ENCODE measurements at places on chromosomes 11 and 22. TPM values are rescaled to one million over a fixed set of nuclear protein-coding genes. Genes with fewer than 3 reads are reported as not detected.

Gene P4HA3
- total RNA-seq = 0.81 TPM

Gene TRIM48
- total RNA-seq = not detected

Gene APOBEC3C
- 18.5 TPM for total RNA-seq

Gene ILK
- 184 TPM for total RNA-seq

Gene PANX3
- not detected for total RNA-seq

Gene NNMT
- 1,529 TPM for total RNA-seq

Gene LUZP2
- 0.75 TPM for total RNA-seq

Gene ST13
- 159 TPM for total RNA-seq

Gene SYCE3
- total RNA-seq = 1.0 TPM

Gene OR6A2
- total RNA-seq = 0.07 TPM

DNA sequence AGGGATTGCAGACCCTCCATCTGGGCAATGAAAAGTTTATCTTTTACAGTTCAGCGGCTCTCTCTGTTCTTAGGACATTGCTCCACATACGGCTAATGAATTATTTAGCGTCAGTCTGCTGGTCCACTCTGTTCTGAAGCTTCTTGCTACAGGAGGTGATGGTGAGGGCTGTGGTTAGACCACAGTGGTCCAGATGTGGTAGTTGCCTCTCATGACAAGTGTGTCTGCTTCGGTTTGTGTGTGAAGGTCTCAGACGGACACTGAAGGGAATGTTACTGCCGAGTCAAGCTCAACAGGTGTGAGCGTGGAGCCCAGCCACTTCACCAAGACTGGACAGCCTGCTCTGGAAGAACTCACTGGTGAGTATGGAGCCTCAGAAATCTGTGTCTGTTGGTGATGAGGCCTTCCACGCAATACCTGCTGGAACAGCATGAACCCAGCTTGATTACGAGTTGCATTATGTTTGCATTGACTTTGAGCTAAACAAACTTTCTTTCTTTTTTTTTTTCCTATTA lies 220.8 kb downstream of the DBX1 start:
- no peak for DNase-seq

- no peak for DNase-seq
These were observed 39.3 kb upstream of the ZC3H12C start for GRCh38 chr11:110053848-110054414.

- no peak for DNase-seq
These were observed 420.4 kb upstream of the CCDC90B start for GRCh38 chr11:83706566-83706965.

DNA sequence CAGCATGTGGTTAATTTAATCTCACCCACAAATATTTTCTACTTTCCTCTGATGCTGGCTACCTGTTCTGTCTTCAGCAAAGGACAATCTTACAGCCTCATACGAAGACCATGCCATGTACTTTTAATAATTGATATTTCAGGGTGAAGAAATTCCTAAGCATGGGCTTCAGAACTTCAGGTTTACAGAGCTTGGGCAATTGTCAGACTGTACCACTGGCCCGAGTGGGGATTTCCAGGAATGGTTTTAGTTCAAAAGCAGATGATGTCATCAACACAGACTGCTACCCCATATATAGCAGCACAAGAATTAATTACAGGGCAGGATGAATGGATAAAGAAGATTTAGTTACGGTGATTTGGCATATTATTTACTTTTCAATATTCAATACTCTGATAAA lies 171.8 kb downstream of the ETS1 start:
- no peak for DNase-seq

DNA sequence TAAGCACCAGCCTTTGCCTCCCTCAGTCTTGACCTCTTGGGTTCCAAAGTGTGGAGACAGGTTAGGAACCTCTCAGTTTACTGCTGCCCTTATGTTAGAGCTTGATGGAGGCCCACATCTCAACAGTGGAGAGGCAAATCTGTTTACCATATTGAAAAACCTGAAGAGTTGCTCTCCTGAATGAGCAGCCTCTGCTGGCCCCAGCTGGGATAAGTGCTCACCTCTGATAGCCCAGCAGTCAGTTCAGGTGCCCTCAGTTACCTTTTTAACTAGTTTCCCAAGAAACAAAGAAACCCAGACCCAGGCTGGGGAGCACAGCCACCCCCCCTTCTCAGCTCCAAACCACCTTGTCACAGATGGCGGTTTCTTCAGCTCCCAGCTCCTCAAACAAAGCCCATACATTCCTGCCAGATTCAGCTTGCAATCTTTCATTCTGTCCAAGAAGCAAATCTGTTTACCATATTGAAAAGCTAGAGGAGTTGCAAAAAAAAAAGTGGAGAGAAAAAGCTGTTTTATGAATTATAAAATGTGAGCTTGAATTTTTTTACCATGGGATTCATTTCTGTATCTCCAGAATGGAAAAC lies 57.2 kb downstream of the PPFIBP2 start:
- DNase-seq = no peak

GRCh38 chr11:131749101-131749500 lies 378.7 kb downstream of the NTM start:
- DNase-seq = no peak

DNA sequence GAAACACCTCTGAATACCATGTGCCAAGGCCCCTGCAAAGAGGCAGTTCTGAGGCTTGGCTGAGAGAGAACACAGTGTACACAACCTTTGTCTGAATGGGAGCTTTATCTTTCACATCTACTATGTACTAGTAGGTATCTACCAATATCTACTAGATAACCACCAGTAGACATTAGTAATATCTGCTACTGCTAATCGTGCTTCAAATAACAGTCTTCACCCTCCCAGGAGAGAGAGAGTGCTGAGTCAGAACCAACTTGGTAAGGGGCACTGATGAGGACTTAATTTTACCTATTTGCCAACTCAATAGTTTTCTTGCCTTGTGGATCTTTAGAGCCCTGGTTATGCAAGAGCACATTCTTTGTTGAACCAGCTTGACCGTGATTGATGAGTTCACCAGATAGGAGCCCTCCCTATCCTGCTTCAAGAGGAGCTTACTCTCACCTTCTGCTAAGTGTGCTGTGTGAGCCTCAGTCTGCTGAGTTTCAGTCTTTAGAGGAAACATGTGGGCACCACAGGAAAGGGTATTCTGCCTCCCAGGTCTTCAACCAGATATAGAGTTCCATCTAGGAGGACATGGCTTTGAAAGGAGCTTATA lies 967.5 kb downstream of the NTM start:
- no peak for DNase-seq

DNA sequence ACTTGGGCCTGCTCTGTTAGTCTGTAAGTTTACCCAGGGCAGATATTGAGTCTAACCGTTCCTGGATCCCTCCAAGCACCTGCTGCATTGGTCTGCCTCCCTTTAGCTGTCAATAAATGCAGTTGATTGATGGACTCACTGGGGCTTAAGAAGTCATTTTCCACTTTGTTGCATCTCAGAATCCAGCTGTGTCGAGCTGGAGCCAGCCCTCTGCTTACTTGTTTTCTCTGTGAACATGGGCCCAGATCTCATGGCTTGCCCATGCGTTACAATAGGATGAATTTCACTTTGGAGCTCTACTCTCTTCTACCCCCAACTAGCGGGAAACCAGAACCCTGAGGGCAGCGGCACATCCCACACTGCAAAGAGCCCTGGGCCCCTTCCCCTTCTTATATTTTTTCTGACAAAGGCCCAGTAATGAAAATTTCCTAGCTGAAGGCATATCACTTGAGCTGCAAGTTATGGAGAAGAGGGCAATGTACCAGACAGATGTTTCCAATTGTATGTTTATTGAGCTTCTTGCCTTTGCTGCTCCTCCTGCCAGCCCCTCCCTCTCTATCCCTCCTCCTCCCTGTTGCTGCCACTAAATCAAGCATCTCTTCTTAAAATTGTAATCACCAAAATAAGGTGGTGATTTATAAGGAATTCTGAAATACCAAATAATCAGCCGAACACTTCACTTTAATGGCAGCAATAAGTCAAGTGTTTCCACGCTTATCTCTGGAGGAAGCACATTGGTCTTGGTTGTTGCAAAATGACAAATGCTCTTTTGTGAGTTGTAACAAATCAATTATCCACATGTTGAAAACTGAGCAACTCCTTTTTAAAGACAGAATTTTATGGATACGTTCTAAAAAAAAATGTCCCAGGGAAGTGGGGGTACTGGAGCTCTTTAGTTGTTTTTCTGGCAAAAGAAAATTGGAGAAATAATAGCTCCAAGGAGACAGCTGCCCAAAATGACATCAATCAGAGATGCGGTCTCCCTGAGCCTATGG lies 212.3 kb upstream of the ZBED5 start:
- no peak for DNase-seq

- DNase-seq = no peak
These were observed 42.1 kb downstream of the PACSIN2 start for GRCh38 chr22:42972649-42973535.

GRCh38 chr11:45666648-45667642 lies 1.5 kb upstream of the CHST1 start:
- no peak for DNase-seq

DNA sequence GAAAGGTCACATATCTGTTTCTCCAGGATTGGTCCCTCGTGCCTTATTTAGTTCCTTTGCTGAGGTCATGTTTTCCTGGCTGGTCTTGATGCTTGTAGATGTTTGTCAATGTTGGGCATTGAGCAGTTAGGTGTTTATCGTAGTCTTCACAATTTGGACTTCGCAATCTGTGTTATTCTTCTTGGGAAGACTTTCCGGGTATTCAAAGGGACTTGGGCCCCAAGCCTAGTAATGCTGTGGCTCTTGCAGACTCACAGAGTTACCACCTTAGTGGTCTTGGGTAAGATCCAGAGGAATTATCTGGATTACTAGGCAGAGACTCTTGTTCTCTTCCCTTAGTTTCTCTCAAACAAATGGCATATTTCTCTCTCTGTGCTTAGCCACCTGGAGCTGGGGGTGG lies 223.5 kb downstream of the GRIK4 start:
- no peak for DNase-seq

DNA sequence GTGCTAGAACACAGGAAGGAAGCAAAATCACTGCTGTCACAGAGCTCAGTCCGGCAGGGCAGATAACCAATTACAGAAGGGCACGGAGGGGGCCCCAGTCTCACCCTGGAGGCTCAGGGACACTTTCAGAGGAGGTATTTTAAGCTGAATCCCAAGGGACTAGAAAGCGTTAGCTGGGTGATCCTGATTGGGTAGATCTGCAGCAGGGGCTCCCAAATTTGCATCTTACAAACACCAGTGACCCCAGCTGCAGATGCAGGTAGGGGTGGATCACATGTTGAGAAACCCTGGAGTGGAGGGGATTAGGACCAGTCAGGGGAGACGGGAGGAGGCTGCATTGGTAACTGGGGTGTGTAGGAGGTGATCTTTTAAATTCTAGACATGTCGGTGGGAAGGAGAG lies 91.4 kb downstream of the CSNK2A3 start:
- DNase-seq = no peak

GRCh38 chr11:113134626-113135025 lies 173.4 kb downstream of the NCAM1 start:
- no peak for DNase-seq

GRCh38 chr11:77770629-77771028 lies 49.9 kb downstream of the RSF1 start:
- no peak for DNase-seq

- no peak for DNase-seq
These were observed 34.3 kb upstream of the NFRKB start for GRCh38 chr11:129929721-129930120.

DNA sequence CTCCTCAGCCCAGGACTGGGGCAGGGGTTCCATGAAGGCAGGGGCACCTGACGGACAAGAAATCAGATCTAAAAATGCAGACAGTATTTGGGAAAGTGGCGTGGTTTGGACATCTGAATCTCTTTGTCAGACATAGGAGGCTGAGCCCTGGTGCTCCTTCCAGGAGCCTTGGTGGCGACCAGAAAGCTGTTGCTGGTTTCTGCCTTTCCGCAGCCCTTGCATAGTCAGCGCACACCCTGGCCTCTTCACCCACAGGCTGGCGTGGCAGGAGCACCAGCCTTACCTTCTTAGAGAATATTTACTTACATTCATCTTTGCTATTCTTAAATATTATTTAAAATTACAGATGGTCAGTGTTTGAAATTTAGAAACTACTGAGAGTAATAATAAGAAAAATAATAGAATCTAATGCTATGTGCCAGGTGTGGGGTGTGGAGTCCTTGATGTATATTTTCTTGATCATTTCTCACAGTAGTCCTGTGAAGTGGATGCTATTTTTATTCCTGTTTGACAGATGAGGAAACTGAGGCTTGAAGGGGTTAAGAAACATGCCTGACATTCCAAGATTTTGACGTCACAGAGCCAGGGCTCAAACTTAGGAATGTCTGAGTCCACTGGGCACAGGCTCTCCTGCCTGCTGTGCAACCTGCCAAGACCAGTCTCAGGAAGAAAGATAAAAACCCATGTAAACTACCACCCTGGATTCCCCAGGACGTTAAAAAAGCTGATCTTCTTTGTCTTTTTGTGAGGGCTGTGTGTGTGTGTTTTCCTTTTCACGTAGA lies 51.6 kb downstream of the TBC1D22A start:
- peak; percentile 43 for DNase-seq

DNA sequence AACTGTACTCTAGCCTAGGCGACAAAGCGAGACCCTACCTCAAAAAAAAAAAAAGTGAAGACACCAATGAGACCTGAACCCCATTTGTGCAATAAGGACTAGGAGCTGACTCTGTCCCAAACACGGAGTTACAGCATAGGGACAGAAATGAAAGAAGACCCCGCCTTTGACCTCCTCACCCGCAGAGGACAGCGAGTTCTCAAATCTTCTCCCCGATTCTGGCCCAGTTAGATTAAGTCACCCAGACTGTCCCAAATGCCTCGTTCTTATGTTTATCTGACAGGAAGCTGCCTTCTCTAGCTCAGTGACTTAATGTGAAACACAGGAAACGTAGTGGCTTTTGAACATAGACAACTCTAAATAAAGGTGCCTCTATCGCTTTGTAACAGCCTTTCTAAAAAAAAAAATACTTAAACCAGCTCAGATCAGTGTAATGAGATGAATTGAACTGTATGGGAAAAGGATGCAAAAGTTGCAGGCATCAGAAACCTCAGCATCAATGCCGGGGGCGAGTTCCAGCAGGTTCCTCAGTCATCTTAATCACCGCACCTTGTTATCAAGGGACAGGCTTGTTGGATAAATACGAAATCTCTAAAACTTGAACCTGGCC lies 10.6 kb downstream of the MYH9 start:
- no peak for DNase-seq

GRCh38 chr11:90326647-90327046 lies 103.8 kb upstream of the CHORDC1 start:
- no peak for DNase-seq

- DNase-seq = no peak
These were observed 18.5 kb downstream of the PLEKHB1 start for GRCh38 chr11:73664877-73665276.

GRCh38 chr11:128282053-128282452 lies 305.3 kb downstream of the ETS1 start:
- DNase-seq = no peak
